ENCODE measurements at places on chromosomes 2 and 18. TPM values are rescaled to one million over a fixed set of nuclear protein-coding genes. Genes with fewer than 3 reads are reported as not detected.

- no peak overlapping the region for H3K27ac ChIP-seq
- no peak overlapping the region for H3K4me3 ChIP-seq
- no peaks in the 10 kb centered on the region for H3K27me3 ChIP-seq
- no peaks in the 10 kb centered on the region for H3K36me3 ChIP-seq
- no peak for DNase-seq
Measured at GRCh38 chr2:4992226-4992625, 700.0 kb upstream of the SOX11 start.

INPP1 gene
- total RNA-seq = 11.9 TPM

DNA sequence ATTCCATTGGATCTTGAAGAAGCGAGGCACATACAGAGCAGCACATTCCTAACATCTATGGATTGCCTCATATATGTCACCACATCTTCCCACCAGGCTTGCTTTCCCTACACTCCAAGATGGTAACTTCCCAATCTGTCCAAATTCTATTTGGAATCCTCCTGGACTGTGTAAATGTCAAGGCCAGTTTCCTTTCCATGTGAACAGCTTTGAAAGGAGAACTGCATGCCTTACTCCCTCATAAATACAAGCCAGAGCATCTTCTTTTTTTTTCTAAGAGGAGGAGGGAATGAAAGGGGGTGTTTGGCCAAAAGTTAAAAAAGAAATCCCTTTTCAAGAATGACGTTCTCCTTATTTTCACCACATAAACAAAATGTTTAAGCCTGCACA is 103.8 kb upstream of the OSR1 start:
- H3K4me1 ChIP-seq = no peaks in the 10 kb centered on the region
- no peak overlapping the region for H3K4me3 ChIP-seq
- no peaks in the 10 kb centered on the region for H3K27me3 ChIP-seq
- DNase-seq = no peak
- H3K36me3 ChIP-seq = no peaks in the 10 kb centered on the region
- no peak overlapping the region for H3K27ac ChIP-seq

POTEF gene
- not detected for total RNA-seq

GRCh38 chr2:45950606-45951005 is 299.1 kb downstream of the PRKCE start:
- H3K4me1 ChIP-seq = no peaks in the 10 kb centered on the region
- no peak overlapping the region for H3K27ac ChIP-seq
- H3K27me3 ChIP-seq = no peaks in the 10 kb centered on the region
- no peak overlapping the region for H3K4me3 ChIP-seq
- no peaks in the 10 kb centered on the region for H3K36me3 ChIP-seq
- DNase-seq = no peak

- no peak overlapping the region for H3K27ac ChIP-seq
- DNase-seq = no peak
- H3K36me3 ChIP-seq = no peaks in the 10 kb centered on the region
- H3K4me1 ChIP-seq = peaks cover 28% of the 10 kb centered on the region
- no peak overlapping the region for H3K4me3 ChIP-seq
- no peaks in the 10 kb centered on the region for H3K27me3 ChIP-seq
Measured at GRCh38 chr2:98084869-98085238, 2.1 kb upstream of the VWA3B start.

FTCDNL1 gene
- 4.4 TPM for total RNA-seq

- no peaks in the 10 kb centered on the region for H3K27me3 ChIP-seq
- peaks cover 47% of the 10 kb centered on the region for H3K4me1 ChIP-seq
- H3K4me3 ChIP-seq = no peak overlapping the region
- peaks cover 12% of the 10 kb centered on the region for H3K36me3 ChIP-seq
- no peak overlapping the region for H3K27ac ChIP-seq
- no peak for DNase-seq
Measured at GRCh38 chr2:128271597-128271910, 47.1 kb downstream of the HS6ST1 start.

- no peak for DNase-seq
- H3K4me3 ChIP-seq = no peak overlapping the region
- H3K4me1 ChIP-seq = no peaks in the 10 kb centered on the region
- no peaks in the 10 kb centered on the region for H3K27me3 ChIP-seq
- H3K27ac ChIP-seq = no peak overlapping the region
Measured at GRCh38 chr2:100786297-100786658, 33.7 kb upstream of the NPAS2 start.

IL1F10 gene
- total RNA-seq = not detected

DNA sequence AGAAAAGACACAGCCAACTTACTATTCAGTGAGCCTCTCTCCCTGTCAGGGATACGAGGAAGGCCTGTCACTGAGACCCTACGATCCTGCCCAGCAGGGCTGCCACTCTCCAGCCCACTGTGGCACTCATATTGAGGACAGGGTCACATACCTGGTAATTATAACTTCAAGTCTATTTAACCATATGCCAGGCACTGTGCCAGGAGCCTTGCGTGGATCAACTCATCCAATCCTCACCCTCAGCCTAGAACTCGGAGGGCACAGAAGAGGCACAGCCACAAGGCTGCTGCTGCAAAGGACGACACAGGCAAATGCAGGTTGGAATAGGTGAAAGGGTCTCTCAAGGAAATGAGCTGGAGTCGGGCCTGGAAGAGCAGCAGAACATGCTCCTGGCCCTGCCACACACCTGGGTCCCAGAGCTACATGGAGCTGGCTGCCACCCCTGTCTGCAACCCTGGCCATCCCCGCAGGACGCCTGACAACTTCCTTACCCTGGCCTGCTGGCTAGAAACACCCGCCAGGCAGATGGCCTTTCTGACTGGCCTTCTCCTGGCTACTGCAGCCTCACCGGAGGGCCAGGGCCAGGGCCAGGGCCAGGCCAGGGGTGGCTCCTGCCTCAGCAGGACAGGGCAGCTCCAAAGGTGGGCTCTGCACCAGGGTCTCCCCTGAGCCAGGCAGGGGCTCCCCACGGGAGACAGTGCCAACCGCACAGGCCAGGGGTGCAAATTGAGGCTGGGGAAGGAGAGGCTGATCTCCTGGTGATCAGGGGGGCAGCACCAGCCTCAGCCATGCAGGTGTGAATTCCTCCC is 32.1 kb upstream of the SLC66A3 start:
- no peak overlapping the region for H3K27ac ChIP-seq
- H3K36me3 ChIP-seq = no peaks in the 10 kb centered on the region

NOL4 gene
- 0.65 TPM for total RNA-seq

DNA sequence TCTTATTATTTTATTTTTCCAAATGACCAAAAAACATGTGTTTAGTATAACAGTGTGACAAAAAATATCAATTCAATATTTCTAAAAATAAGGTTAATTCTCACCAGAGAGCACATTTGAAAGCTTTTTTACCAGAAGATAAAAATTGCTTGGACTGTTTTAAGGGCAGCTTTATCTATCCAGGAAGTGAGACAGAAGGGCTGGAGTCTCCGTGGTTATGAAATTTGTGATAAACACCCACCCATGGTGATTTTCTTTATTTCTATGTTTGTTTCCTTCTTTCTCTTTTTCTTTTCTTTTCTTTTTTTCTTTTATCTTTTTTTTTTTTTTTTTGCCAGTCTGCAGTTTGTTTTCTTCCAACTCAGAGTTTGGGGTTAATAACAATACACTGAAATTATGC is 298.5 kb downstream of the PIEZO2 start:
- H3K4me1 ChIP-seq = no peaks in the 10 kb centered on the region
- no peaks in the 10 kb centered on the region for H3K27me3 ChIP-seq
- no peak for DNase-seq
- no peaks in the 10 kb centered on the region for H3K36me3 ChIP-seq
- no peak overlapping the region for H3K4me3 ChIP-seq

TCF7L1 gene
- 3.6 TPM for total RNA-seq

LRRTM4 gene
- 0.08 TPM for total RNA-seq

Data from liver (tissue), 10 donors.